CD4-positive, alpha-beta T cell treated with Interleukin-4 for 4 hours (primary cell): ENCODE measurements at places on chromosomes 7 and 10.

GRCh38 chr10:13681528-13681927, 94.8 kb downstream of the PRPF18 start:
- DNase-seq = no peak

- no peak for DNase-seq
These were observed 43.2 kb downstream of the CCNY start for GRCh38 chr10:35379226-35380137.

DNA sequence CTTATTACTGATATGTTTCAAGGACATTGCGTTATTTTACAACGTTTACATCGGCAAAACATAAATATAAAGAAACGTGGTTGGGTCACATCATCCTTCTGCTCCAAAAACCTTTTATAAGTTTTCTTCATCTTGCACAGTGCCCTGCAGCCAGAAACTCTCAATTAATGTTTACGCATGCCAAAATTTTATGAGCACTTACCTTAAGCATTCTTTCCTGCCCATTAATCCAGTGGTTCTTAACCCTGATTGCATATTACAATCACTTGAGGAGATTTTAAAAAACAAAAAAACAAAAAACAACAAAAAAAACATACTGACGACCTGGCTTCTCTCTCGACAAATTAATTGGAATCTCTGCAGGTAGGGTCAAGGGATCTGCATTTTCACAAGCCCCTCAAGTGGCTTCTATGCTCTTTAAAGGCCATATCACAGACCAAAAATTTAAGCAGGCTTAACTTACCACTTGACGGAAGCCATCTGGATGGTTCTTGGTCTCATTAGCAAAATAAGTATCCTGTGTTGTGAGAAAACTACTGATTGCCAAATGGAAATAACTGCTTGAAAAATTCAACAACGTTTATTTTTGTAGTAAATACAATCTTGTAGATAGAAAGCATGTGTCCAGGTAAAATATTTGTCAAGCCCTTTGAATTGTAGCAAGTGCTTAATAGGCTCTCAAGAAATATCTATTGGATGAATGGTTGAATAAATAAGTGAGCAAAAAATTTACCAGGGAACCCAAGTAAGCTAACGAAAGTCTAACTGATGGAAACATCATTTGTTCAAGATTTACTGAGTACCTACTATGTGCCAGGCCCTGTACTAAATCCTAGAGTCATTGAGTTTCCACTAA, 30.9 kb upstream of the SLC16A12 start:
- no peak for DNase-seq

DNA sequence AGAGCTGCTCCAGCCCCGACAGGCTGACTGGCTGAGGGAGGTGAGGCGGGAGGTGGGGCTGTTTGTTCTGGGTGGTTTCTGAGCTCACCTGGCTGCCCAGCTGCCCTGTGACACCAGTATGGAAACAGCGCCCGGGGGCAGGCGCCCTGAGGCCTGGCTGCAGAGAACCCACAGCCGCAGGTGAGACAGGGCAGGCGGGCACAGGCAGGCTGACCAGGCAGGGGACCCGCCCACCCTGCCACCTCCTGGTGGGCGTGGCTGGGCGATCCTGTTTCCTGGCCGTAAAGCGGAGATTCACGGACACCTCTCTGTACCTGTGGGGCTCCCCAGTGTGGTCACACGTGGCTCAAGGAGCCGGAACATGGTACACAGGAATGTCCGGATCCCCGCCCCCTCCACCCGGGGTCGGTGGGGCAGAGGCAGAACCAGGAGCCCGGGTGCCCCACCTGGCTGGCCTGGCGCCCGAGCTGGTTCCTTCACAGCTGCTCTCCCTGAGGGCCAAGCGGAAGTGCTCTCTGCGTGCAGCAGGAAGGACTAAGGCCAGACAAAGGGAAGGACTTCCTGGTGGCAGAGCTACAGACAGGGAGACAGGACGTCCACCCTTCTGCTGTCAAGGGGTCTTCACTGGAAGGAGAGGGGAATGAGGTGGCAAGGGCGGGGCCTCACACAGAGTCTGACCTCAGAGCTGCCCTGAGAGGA, 3.9 kb downstream of the MICALL2 start:
- DNase-seq = no peak

GRCh38 chr7:43737467-43738127, 8.3 kb upstream of the COA1 start:
- no peak for DNase-seq

DNA sequence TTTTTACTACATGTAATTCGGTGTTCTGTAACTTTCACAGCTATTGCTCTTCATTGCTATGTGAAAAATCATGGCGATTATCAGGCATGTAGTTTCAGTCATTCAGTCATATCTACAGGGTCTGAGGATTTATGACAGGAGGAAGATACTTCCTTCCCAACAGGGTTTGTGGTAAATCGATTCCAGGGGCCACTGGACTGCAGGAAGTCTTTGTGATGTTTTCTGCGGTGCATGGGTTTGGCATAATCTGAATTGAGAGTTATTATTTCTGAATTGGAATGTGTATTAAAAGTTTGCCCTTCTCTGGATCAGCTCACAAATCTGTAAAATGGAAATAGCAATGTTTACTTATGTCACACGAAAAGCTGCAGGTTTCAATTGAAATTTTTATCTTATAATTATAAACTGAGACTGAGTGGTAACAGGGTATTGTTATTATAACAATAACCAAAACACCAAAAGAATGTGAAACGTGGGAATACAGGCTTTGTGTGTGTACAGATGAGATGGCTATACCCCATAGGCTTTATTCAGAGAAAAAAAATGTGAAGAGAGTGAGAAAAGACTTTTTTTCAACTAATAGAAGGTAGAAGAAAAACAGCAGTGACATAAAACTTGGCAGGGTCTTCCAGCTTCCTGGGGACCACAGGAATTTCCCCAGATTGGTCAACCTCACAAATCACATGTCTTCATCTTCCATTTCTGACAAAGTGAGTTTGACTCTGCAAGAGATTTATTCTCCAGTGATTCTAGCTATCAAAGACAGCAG, 307.7 kb upstream of the NFE2L3 start:
- no peak for DNase-seq

- DNase-seq = no peak
These were observed 1.2 kb downstream of the DENND10 start for GRCh38 chr10:119105155-119105554.
